ENCODE measurements at places on chromosomes 6 and 20.

DNA sequence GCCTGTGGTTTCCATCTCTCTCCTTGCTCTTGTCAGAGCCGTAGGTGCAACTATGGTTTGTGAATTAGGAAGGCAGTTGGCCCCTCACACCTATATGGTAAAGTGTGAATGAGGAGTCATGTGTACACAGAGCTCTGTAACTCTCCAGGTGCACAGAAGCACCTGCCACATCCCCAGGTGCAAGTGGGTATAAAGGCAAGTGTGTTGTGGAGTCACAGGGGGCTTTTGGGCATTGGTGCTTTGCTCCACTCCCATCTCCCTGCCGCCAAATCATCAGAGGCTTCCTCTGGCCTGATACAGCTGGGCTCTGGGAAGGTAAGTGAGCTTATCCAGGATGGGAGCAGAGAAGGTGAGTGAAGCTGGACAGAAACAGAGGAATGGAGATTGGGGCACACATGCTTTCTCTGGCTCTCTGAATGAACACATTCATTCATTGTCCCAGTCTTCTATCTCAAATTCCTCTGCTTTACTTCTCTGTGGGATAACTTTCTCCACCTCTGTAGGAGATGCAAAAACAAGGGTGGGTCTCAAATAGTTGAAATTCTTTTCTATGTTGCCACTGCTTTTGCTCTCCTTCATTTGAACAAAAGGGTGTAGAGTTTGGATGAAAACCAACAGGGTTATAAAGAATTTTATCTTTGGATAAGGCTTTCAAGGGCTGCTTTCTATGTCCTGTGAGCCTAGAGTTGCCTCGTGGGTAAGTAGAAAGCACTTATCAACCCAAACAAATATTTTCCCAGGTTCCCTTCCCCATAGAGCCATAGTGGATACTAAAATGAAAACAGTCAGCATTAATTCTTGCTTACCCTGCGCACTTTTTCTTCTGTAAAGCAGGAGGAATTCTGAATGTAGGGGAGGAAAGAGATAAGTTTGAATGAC, 45.0 kb upstream of the RIPOR2 start:
- peak; percentile 64 for DNase-seq

- DNase-seq: no peak
Observed at GRCh38 chr6:92404281-92404680, 1015.1 kb downstream of the EPHA7 start.

DNA sequence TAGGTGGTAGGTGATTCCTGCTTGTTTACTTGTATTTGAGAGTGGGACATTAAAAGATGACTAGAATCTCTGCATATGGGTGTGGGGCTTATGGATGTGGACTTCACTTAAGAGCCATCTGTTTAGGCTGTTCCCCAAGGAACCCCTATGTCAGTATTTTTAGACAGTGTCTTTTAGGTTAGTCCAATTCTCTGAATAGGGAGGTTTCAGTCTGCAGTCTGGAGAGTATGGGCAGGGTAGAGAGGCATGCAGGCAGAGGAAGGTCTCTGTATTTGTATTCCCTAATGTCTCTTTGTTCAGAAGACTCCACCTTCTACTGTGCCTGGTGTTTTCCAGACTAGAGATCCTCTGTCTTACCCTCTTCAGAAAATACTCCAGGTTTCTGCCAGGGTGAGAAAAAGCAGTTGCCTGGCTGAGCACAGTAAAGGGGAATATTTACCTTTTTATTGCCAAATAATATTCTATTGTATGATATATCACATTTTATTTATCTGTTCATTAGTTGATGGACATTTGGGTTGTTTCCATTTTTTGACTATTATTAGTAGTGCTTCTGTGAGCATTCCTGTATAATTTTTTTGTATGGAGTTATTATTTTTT, 19.1 kb downstream of the SLX4IP start:
- DNase-seq: no peak

GRCh38 chr6:119661628-119662027, 312.1 kb upstream of the MAN1A1 start:
- no peak for DNase-seq

- peak; percentile 95 for DNase-seq
Observed at GRCh38 chr6:142946181-142946923, 1.4 kb upstream of the HIVEP2 start.

DNA sequence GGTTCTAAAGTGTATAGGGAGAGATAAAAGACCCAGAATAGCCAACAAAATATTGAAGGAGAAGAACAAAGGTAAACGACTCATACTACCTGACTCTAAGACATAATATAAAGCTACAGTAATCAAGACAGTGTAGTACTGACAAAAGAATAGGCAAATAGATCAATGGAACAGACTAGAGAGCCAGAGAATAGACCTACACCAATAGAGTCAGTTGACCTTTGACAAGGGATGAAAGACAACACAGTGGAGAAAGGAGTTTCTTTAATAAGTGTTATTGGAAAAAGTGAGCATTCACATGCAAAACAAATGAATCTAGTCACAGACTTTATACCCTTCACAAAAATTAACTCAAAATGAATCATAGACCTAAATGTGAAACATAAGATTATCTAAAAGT, 96.4 kb downstream of the ISM1 start:
- DNase-seq: no peak

GRCh38 chr6:100988391-100988984, 107.4 kb upstream of the ASCC3 start:
- DNase-seq: no peak

GRCh38 chr6:29976253-29976587, 33.9 kb downstream of the HLA-A start:
- DNase-seq: no peak

GRCh38 chr6:111750753-111751673, 122.2 kb downstream of the FYN start:
- DNase-seq: no peak

DNA sequence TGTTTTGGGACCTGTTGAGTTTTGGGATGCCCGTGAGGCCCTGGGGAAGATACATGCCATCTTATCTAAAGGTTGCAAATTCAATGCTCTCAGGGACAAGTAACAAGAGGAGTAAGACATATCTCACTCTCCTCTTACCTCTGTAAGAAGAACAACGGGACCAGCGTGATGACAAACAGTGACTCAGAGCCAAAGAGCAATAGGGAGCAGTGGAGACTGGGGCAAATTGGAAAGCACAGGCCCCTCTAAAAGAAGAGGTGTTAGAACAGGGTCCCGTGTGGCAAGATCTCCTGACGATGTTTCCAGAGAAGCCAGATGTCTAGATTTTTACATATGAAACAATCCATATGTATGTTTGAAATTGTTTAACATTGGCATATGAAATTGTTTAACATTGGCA, 11.6 kb downstream of the TP53RK start:
- no peak for DNase-seq

DNA sequence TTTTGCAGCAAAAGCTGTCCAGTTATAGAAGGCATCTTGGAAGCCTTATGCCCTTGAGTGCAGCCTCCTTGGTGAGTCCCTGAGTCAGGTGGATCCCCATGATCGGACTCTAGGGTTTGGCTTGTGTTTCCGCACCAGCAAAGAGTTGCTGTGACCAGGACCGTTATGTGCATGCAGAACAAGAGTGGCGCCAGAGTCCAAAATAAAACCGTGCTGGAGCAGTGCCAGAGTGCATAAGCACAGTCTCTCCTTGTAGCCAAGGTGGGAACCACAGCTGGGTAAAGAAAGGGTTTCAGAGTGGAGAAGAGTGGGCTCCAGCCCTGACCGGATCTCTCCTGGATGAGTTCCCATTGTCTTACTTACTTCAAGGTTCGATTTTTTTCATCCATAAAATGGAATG, 58.6 kb downstream of the FOXA2 start:
- no peak for DNase-seq

- DNase-seq: no peak
Observed at GRCh38 chr6:111162504-111162903, 75.2 kb downstream of the SLC16A10 start.

GRCh38 chr6:111985202-111985731, 68.6 kb upstream of the CCN6 start:
- peak; percentile 13 for DNase-seq

DNA sequence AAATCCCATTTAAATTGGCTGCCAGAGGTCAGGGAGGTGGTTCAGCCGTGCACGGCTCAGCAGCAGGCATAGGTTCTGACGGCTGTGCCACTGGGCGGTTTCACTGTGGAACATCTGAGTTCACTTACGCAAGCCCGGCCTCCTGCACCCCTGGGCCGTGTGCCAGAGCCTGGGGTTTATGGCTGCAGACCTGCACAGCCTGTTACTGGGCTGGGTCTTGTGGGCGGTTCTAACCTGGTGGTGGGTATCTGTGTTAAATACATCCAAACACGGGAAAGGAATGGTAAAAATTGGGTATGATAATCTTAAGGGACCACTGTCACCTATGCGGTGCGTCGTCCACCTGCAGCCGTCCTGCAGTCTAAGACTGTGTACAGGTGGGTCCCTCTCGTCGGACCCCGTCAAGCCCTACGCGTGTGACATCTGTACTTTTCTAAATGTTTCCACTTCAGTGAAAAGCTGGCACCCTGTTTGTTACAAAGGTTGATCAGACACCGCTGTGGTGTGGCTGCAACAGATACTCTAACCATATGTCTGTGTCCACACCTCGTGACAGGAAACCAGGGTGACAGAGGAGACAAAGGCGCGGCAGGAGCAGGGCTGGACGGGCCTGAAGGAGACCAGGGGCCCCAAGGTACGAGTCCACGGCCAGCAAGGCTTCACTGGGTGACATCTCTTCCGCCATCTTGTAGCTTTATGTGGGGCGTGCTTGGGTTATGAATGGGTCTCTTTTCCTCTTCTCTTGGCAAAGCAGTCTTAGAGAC, 21.5 kb downstream of the COL9A3 start:
- no peak for DNase-seq

- DNase-seq: peak; percentile 82
Observed at GRCh38 chr6:125780540-125781313, 10.0 kb upstream of the NCOA7 start.

- no peak for DNase-seq
Observed at GRCh38 chr6:37052027-37052628, 46.7 kb downstream of the FGD2 start.

- DNase-seq: peak; percentile 70
Observed at GRCh38 chr20:32761831-32762753, at the start of gene DNMT3B. TSS of gene DNMT3B (plus strand) at chr20:32762385. CDS start at chr20:32780324, 17,939 bp downstream.

- DNase-seq: no peak
Observed at GRCh38 chr6:135826236-135826804, 25.2 kb upstream of the PDE7B start.

DNA sequence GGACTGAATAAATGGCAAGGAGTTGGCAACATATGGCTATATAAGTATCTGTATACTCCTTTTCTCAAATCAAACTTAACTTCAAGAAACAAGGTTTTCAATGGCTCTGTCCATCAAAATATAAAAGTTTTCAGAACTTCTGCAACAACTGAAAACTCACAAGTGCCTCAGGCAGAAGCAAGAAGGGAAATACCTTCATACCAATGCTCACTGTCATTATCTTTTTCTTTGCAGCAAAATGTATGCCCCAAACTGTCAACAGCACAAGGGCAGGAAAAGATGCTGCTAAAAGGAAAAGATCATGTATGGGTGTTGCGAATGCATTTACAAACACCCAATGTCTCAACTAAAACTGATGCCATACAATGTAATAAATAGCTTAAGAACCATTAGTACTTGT, 45.9 kb downstream of the PTPRK start:
- DNase-seq: no peak

DNA sequence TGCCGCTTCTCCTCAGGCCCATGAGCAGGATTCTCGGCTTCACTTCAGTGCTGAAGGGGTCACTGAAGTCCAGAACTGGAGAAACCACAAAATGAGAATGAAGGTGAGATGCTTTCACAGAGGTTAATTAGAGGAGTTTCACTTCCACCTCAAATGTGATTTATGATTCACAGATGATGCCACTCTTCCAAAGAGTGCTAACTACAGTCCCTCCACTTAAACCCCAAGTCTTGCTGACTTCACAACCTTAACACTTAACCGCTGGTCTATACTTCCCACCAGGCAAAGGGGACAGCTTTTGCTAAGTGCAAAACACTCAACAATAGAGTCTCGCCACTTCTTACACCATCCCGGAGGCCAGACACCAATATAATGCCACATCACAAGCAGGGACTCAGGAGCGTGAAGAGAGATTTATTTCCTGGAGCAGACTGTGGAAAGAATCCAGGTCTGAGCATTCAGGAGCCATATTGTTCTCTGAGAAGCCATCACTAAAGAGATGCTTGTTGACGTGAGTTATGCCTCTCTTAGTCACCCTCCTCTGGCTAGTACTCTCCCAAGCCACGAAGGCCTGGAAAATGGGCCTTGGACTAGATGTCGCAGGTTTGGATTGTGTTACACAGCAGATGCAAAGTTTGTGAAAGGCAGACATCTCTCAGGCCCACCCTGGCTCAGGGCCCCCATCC, 24.4 kb downstream of the RRAGD start:
- no peak for DNase-seq

- no peak for DNase-seq
Observed at GRCh38 chr6:41153451-41153850, 696 bp downstream of the TREML1 start.

- no peak for DNase-seq
Observed at GRCh38 chr6:55088902-55089301, 85.4 kb upstream of the HCRTR2 start.

DNA sequence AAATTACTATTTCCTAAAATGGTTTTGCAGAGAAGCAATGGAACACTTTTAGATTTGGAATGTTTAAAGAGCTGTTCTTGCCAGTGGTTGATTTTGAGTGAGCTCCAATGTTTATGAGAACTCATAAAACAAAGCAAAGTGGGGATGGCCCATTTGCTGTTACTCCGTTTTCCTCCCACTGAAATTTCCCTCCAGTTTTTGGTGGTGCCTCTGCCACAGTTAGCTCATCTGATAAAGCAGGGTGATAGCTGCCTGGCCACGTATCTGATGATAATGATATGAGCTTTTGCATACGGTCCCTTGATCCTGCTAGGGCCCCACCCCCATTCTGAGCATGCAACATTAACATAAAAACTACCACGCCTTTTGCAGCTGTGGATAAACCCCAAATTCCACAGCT, 10.4 kb downstream of the CD83 start:
- DNase-seq: peak; percentile 86

DNA sequence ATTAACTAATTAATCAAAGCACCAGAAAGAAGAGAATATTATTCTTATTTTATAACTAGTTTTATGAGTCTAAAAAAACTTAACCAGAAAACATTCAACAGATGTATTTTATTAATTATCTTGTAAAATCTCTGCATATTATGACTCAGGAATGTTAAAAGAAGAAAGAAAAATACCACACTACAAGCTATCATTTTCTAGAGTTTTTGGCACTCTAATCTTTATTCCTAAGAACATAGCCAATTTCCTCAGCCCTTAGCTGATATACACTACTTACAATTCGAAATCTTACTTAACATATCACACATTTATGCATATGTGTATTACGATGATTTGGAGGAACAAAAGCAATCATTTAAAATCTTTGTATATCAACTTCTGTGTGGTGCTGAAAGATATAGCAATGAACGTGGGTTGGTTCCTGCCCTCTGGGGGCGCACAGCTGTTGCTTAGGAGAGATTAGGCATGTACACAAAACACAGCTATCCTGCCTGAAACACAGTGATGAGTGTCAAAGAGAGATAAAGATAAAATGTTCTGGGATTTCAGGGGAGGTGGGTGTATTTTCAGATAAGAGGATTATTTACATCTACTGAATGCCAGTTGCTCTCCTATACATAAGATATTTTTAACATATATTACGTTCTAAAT, 404.5 kb downstream of the SYNE1 start:
- no peak for DNase-seq

- DNase-seq: no peak
Observed at GRCh38 chr6:105348897-105349296, 54.0 kb downstream of the PREP start.

GRCh38 chr20:57664476-57664875, 44.2 kb upstream of the ZBP1 start:
- no peak for DNase-seq

- peak; percentile 50 for DNase-seq
Observed at GRCh38 chr20:25623225-25623735, 534 bp downstream of the NANP start.

GRCh38 chr20:45935416-45936046, 1.0 kb downstream of the PCIF1 start:
- DNase-seq: no peak
